Naive thymus-derived CD4-positive, alpha-beta T cell (primary cell): ENCODE measurements at places on chromosomes 6 and 20.

GRCh38 chr20:44730441-44730840 lies 15.2 kb upstream of the KCNK15 start:
- DNase-seq, result no peak

- DNase-seq, result no peak
Measured at GRCh38 chr6:43368259-43369160, 937 bp downstream of the ZNF318 start.

GRCh38 chr20:36493801-36494114 lies 47.6 kb upstream of the MYL9 start:
- DNase-seq, result no peak

DNA sequence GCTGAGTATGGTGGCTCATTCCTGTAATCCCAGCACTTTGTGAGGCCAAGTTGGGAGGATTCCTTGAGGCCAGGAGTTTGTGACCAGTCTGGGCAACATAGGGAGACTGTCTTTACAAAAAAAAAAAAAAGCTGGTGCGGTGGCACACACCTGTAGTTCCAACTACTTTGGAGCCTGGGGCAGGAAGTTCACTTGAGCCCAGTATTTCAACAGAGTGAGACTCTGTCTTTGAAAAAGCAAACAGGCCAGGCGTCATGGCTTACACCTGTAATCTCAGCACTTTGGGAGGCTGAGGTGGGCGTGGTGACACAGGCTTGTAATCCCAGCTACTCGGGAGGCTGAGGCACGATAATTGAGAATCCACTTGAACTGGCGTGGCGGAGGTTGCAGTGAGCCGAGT lies 28.7 kb downstream of the MYBL2 start:
- no peak for DNase-seq

DNA sequence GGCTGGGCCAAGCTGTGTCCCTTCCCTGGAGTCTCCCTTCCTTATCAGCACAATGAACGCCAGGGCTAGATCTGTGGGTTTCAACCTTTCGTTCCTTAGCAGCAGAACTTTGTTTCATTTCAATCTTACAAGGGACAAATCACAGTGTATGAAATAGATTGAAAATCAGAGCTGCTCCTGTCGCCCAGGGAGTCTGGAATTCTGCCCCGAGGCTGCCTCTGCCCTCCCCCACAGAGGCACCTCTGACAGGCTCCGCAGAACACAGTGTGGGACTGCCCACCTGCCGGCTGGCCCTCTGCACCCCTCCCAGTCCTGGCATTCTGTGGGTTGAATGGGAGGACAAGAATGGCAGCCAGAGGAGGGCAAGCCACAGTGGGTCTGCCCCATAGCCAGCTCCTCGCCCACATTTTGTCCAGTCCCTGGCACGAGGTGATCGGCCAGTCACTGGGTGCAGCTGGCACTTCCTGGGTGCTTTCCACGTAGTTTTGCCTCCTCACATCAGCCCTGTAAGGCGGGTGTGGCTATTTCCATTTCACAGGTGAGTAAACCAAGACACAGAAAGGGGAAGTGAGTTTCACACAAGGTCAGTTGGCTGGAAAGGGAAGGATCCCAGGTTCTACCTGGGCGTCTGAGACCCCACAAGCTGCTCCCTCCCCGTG lies 26.1 kb downstream of the MANBAL start:
- DNase-seq, result no peak

DNA sequence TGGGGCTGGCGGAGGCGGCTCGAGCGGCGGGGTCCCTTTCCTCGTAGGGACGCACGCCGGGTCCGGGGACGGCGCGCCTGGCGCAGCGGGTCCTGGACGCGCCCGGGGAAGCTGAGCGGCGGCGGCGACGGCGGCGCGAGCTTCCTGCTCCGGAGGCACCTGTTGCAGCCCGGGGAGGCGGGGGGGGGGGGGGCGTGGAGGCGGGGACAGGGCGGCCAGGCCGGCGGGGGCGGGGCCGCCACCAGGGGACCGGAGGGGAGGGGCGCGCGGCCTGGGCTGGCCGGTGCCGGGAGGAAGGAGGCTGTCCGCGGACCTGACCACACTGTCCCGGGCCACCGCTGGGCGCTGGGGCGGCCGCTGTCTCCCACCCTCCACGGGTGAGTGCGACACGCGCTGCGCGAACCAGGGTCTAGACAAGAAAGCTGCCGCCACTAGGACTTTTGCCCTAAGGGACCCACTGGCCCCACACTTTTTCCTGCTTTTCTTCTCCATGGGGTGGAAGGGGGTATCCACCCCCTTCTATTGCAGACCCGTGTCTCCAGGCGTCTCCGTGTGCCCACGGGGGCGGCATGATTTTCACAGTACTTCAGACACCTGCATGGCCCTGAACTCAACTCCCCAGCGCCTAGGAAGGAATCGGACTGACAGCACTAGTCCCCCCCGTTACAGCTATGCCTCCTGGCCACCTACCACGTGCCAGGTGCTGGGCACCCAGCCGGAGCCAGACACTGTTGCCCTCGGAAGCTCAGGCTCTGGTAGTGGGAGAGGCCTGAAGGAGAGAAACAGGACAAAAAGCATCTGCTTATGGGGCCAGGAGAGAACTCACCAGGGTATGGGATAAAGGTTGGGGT lies at the start of gene NFATC2:
NFATC2 (minus strand) TSS at position 149 of the 851 bp plus-strand sequence. CDS start 220 bp downstream, outside the sequence.
- peak; percentile 30 for DNase-seq

GRCh38 chr6:82687855-82688254 lies 324.2 kb downstream of the TPBG start:
- DNase-seq, result no peak

DNA sequence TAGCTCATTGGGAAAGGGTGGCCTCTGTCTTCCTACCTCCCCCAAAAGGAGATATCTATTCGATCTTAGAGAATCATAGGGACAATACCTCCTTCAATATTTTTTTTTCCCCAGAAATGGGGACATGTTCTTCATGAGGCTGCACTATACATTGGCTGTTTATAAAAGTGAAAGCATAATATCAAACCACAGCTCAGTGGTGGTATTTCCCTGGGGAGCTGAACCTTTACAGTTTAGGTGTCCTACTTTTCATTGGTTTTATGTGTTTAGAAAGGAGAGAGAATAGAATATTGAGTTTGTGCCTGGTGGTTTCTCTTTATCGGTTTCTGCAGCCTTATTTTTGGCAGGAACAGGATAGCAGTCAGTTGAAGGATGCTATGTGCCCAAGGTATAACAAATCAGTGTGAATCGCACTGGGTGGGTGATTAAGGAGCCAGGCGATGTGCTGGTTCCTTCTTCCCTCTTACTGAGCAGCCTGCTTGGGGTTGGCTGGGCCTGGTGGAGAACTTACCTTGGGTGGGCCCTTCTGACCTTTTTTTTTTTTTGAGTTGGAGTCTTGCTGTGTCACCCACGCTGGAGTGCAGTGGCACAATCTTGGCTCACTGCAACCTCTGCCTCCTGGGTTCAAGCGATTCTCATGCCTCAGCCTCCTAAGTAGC lies 25.2 kb downstream of the UST start:
- DNase-seq, result no peak

DNA sequence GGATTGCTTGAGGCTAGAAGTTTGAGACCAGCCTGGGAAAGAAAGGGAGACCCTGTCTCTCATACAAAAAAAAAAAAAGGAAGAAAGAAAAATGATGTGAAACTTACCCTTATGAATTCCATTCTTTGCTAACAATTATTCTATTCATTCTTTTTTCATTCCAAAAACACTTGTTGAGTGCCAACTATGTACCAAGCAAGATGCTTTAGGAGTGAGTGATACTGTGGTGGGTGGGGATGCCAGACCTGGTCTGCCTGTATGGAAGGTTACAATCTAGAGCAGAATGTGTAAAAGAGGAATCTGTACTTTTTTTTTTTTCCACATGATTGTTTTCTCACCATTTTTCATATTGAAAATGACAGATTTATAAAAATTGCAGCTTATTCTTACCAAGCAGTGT lies 73.8 kb upstream of the TULP1 start:
- DNase-seq, result no peak

DNA sequence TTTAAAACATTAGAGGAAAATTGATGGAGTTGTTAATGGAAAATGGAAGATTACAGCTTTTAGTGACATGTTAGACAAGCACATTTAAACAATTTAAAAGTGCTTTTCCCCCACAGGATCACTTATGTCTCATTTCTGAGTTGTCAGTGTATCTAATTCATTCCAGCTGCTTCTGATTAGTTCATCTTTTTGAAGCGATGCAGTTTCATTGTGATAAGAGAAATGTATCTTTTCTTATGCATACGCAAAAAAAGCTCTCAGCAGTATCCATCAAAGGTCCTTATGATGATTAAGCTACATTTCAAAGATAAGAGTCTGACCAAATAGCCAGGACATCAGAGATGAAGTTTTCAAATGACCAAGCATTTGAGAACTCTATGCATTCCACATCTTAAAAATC lies 572.6 kb upstream of the SYNCRIP start:
- DNase-seq, result no peak

DNA sequence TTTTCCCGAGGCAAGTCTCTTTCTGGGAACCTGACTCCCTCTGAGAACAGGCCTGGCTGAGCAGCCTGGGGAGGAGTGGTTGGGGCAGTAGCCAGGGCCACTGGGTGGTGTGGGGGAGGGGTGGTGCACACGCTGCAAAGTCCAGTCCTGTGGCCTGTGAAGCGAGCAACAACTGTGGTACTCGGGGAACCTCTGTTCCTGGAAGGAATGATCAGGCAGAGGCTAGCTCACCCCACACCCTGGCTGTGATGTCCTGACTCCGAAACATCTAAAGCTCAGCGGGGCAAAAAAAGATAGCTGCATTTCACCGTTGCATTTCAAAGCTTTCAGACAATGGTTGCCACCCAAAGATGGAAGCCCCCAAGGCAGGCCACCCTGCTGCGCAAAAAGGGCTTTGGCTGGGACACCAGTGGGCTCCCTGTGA lies 25.5 kb downstream of the PCK1 start:
- DNase-seq, result no peak
